ENCODE measurements at places on chromosomes 7 and 10.

DNA sequence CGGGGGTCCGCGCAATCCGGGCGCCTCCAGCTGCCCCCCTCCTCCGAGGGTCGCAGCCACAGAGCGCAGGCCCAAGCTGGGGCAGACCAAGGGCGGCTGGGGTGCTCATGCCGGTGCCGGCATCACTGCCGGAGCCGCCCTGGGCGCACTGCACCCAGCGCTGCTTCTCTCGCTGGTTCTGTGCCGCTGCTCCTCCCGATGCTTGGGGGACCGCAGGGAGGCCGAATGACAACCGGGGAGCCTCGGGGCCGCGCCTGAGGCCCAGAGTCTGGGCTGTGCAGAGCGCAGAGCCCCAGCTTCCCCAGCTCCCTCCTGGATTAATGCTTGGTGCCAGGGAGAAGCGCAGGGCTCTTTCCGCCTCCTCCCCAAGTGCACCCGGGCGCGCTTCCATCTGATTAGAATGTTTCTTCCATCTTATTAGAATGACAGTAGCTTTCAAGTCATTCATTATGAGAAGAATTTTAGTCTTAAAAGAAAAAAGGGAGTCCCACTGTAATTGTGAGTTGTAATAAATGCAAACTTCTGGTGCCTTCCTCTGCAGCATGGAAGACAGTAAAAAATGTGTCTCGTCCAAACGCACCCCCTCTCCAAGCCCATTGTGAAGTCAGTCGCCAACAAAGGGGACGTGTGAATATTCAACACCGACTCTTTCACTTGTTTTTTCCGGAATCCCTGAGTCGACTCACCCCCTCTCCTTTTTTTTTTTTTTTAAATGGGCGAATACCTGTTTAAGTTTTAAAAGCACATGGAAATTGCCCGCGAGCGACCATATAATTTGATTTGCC lies 19.5 kb upstream of the PTF1A start:
- DNase-seq, result no peak

GRCh38 chr10:95644901-95645300 lies 11.6 kb downstream of the ALDH18A1 start:
- no peak for DNase-seq

GRCh38 chr10:26779176-26779860 lies 81.4 kb downstream of the ABI1 start:
- no peak for DNase-seq

GRCh38 chr7:124276005-124276622 lies 243.2 kb upstream of the TMEM229A start:
- peak; percentile 41 for DNase-seq

- peak; percentile 53 for DNase-seq
Measured at GRCh38 chr10:132606536-132607316, 69.1 kb downstream of the INPP5A start.

- DNase-seq, result no peak
Measured at GRCh38 chr10:84522612-84523462, 194.4 kb downstream of the CCSER2 start.

GRCh38 chr10:116147147-116147905 lies 125.7 kb downstream of the GFRA1 start:
- DNase-seq, result no peak

DNA sequence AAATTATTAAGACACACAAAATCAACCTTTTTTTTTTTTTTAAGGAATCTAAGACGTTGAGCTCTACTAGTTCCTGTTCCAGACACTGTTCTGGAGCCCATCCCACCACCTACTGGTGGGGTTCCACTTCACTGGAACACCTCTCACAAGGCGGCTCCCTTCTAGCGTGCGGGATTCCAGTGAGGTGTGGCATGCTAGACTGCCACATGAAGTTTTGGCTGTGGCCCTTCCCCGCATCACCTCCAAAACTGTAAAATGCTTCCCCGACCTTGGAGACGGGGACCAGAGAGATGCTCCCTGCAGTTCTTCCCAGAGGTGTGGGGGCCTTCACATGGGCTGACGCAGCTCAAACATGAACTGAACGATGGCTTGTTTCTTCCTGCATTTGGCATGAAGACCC lies 12.6 kb downstream of the FAM53B start:
- DNase-seq, result no peak

DNA sequence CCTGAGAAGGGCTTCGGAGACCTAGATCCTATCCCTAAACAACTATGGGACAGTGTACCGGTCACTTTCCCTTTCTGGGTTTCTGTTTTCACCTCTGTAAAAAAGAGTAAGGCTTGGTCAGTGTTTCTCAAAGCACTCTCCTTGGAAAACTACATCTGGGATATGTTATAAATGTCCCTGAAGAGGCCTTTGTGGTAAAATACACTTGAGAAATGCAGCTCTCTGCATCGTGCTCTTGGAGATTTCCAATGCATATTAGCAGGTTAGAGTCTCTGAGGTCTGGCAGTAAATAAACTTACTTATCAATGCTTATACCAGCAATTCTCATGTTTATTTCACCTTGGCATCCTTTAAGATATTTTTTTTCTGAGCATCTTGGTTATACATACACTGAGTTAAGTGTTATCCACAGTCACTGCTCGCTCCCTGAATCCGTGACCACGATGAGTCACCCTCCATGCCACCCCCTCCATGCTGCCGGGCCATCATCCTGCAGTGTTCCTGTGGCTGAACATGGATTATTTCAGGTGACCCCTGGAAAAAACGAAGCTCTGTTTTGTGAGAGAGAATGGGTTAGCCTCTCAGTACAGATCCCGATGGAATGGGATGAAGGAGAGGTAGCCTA lies 3.3 kb upstream of the TBXAS1 start:
- no peak for DNase-seq

All from SJCRH30 (cell line).